ENCODE measurements at places on chromosomes 11 and 22.
A peak's percentile ranks its signal among the peaks of the same experiment; 100 is the strongest.

- no peak for DNase-seq
These were observed 10.8 kb downstream of the BLID start for GRCh38 chr11:122105044-122105758.

- no peak for DNase-seq
These were observed 52.2 kb upstream of the BLID start for GRCh38 chr11:122168218-122168617.

- DNase-seq: peak; percentile 98
These were observed at the start of gene ESRRA for GRCh38 chr11:64305075-64305690. Gene ESRRA, plus strand, starts transcription at chr11:64305524. Its CDS starts 1,656 bp downstream, at chr11:64307180.

DNA sequence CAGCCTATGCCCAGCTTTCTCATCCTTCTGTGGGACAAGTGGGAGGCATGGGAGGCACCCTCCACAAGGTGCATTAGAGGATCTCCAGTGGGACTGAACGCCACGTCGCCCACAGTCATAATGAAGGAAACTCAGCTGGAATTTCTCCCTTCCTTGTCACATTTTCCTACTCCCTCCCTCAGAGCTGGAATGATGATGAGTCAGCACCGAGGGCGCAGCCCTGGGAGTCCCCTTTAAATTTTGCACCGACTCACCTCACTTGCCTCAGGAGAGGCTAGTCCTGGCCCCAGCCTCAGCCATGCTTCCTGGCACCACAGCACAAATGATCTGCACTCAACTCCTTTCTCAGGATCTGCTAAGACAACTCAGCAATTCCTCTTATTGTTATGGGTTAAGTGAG lies 34.3 kb downstream of the DBX1 start:
- no peak for DNase-seq

- DNase-seq: no peak
These were observed 21.1 kb upstream of the IGLL5 start for GRCh38 chr22:22866381-22867111.

GRCh38 chr11:65557280-65558001 lies 718 bp downstream of the LTBP3 start:
- DNase-seq: no peak

DNA sequence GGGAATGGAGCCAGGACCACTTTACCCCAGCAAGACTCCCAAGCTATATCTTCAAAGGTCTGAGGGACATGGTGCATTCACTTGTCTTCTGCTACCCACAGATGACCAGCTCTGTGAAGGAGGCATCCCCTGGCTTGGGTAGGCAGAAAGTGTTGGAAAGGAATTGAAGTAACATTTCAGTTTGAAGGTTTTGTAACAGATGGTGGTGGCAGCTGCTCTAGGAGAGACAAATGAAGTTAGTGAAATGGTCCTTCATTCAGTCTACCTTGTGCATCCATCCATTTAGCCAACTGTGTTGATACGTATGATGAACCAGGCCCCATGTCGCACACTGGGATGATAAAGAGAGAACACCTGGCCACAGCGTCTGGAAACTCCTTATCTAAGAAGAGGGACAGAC lies 140.5 kb downstream of the COMMD9 start:
- DNase-seq: no peak

GRCh38 chr11:65532388-65533064 lies 7.6 kb downstream of the SCYL1 start:
- no peak for DNase-seq

DNA sequence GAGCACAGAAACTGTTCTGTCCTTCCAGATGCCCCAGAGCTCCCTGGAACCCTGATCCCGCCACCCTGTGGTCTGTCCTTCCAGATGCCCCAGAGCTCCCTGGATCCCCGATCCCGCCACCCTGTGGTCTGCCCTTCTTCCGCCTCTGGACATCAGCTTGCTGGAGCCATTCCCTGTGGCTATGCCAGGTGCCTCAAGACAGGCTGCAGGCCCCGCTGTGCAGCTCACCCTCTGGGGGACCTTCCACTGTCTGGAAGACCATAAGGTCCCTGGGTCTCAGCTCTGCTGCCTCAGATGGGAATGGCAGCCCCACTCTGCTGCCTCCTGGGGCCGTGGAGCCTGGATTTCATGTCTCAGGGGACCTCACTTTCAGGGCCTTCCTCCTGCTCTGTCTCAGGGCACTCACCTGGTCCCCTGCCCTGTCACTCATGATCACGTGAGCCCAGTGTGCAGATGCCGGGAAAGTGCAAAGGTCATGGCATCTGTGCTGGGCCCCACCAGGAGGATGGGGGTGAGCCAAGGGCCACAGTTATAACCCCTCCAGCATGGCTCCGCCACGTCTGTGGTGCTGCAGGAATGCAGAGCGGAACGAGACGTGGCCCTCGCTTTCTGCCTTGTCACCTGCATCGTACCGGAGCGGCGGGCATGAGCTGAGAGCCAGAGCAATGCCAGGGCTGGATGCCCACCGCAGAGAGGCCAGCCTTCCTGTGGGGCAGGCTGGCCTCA lies 1520.7 kb downstream of the BRD1 start:
- no peak for DNase-seq

DNA sequence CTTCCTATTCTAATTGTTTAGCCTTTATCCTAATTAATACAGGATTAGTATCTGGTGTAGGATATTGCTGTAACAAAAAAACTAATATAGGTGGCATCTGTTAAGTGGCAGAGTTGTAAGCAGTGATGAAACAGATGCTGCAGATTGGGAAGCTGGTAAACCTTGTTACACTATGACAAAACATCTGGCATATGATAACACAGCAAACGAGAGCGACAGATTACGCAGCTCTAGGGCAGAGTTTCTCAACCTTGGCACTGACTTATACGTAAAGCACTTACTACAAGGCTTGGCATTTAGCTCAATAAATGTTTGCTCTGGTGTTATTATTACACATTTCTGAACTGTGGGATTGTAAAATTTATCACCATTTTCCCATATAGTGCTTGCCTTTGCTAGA lies 137.0 kb downstream of the ATG16L2 start:
- no peak for DNase-seq

GRCh38 chr11:33633251-33634003 lies 67.2 kb downstream of the C11orf91 start:
- no peak for DNase-seq

- no peak for DNase-seq
These were observed 6.8 kb upstream of the INSC start for GRCh38 chr11:15107730-15108515.

DNA sequence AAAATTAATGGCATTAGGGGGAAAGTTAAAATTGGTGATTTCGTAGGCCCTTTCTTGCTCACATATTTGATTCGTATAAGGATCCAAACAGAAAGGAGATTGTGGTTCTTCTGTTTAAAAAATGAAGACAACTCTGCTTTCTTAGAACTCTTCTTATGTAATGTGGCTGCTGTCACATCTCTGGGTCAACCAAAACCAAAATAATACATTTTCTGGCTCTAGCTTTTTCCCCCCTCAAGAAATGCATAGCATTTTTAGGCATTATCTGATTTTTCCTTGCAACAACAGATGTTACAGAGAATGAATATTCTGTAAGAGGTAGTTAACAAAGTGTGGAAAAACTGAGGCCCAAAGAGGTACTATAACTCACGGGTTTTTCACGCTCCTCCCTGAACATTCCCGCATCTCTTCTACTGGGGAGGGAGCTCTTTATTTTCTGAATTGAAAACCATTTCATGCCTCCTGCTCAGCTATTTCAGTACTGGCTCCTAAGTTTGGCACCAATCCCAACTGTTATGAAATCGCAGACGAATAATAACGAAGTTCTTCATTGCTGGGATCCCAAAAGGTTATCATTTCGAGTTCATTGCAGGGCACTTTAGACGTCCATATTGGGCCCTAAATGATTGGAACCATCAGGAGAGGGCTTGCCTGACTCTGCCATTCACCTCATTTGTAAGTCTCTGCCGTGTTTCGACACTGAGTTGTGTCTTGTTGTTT lies 17.1 kb downstream of the GRAP2 start:
- no peak for DNase-seq

Measured in stimulated activated CD8-positive, alpha-beta memory T cell treated with anti-CD3 and anti-CD28 coated beads, Interleukin-4, amount 100 ng/mL, for 1 hour (primary cell).